ENCODE measurements at places on chromosomes 1 and 21. TPM values are rescaled to one million over a fixed set of nuclear protein-coding genes. Genes with fewer than 3 reads are reported as not detected.

The LRRC40 gene
- polyA plus RNA-seq: 8.0 TPM

The DCST1 gene
- not detected for polyA plus RNA-seq

The RGS8 gene
- polyA plus RNA-seq: 0.38 TPM

The DNAH14 gene
- polyA plus RNA-seq: 4.0 TPM

DNA sequence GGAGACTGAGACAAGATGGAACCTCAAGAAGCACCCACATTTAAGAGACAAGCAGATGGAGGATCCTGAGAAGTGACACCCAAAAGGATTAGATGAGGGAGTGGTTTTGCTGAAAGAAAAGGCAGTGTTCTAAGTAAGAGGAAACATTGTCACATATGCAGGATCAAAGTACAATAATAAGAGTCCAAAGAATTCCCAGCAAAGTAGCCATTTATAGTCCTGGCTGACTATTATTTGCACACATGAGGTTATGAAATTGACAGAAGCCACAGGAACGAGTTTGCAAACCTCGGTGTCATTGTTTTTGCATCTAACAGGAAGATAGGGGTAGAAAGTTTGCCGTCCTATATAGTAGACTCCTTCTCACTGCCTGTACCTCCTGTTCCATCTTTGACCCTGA lies 41.3 kb downstream of the CHRM3 start:
- DNase-seq: no peak
- H3K4me3 ChIP-seq: no peak overlapping the region
- no peak overlapping the region for H3K27ac ChIP-seq
- no peaks in the 10 kb centered on the region for H3K36me3 ChIP-seq
- no peaks in the 10 kb centered on the region for H3K4me1 ChIP-seq

DNA sequence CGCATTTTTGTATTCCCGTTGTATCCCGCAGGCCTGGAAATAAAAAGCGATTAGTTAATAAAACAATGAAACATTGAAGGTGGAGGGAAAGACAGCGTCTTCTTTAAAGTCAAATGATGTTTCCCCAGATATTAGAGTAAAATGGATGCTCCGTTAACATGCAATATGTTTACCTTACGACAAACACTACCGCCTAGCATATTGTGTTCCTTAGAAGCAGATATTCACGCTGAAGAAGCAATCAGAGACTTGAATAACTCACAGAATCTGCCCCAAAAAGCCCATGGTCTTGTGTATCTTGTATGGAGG lies 583 bp upstream of the B4GALT3 start:
- peak overlapping the region; percentile 91 for H3K27ac ChIP-seq
- peaks cover 6% of the 10 kb centered on the region for H3K4me1 ChIP-seq
- no peaks in the 10 kb centered on the region for H3K36me3 ChIP-seq
- no peak for DNase-seq
- peak overlapping the region; percentile 87 for H3K4me3 ChIP-seq

DNA sequence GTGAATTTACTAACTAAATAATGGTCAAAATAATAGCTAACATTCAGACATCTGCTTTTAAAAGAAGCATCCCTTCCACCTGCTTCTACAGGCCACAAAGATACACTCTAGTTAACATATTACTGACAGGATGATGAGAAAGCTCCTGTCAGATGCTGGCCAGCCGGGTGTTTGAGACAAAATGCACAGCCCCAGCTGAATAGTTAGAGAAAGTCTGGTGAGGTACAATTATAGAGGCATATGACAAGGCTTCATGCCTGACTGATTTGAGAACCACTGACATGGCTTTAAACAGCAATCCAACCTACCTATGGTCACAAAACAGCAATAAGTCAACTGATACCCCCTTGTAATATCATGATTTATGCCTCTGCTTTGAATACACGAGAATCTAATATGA lies 137.0 kb downstream of the DENND1B start:
- DNase-seq: no peak
- H3K27ac ChIP-seq: no peak overlapping the region
- H3K4me3 ChIP-seq: no peak overlapping the region
- H3K36me3 ChIP-seq: no peaks in the 10 kb centered on the region

Measured in ovary (tissue), 10 donors.